ENCODE measurements at places on chromosomes 6 and 20.

GRCh38 chr20:47029845-47030244, 135.2 kb downstream of the EYA2 start:
- no peak for DNase-seq

- no peak for DNase-seq
These were observed 50.6 kb downstream of the CCDC170 start for GRCh38 chr6:151544453-151544852.

GRCh38 chr20:12775041-12775440, 233.7 kb upstream of the SPTLC3 start:
- no peak for DNase-seq

- DNase-seq, result no peak
These were observed 40.6 kb upstream of the NHSL1 start for GRCh38 chr6:138539876-138540275.

- DNase-seq, result no peak
These were observed 4.9 kb downstream of the FUCA2 start for GRCh38 chr6:143506620-143507019.

DNA sequence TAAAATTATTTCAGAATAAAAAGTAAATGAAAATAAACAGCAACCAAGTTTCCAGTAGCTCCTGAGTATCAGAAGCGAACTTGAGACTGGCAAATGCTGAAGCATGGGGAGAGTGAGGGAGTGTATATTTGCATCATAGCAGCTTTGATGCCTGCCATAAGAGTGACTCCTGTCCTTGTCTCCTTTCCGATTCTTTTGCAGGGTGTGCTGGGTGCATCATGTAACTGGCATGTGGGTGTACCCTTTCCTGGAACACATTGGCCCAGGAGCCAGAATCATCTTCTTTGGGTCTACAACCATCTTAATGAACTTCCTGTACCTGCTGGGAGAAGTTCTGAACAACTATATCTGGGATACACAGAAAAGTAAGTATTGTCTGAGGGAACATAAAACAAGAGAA, 117.4 kb downstream of the ADAT2 start:
- DNase-seq, result no peak

DNA sequence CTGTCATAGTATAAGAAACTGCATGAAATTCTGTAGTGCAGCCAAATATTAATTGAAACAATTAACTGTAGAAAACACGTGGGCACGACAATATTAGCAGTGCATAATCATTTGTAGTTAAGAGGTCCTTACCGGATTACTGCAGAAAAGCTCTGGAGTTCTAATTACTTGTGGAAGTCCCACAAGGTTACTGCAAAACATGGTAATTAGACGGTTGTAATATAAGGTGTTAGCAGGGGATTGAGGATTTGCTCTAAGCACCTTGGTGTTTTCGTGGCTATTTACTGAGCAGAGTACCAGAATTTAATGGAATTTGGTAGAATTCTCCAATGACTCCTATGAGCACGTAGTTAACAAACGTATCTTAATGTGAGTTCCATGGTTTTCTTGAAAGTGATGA, 473.6 kb upstream of the AGPAT4 start:
- no peak for DNase-seq

DNA sequence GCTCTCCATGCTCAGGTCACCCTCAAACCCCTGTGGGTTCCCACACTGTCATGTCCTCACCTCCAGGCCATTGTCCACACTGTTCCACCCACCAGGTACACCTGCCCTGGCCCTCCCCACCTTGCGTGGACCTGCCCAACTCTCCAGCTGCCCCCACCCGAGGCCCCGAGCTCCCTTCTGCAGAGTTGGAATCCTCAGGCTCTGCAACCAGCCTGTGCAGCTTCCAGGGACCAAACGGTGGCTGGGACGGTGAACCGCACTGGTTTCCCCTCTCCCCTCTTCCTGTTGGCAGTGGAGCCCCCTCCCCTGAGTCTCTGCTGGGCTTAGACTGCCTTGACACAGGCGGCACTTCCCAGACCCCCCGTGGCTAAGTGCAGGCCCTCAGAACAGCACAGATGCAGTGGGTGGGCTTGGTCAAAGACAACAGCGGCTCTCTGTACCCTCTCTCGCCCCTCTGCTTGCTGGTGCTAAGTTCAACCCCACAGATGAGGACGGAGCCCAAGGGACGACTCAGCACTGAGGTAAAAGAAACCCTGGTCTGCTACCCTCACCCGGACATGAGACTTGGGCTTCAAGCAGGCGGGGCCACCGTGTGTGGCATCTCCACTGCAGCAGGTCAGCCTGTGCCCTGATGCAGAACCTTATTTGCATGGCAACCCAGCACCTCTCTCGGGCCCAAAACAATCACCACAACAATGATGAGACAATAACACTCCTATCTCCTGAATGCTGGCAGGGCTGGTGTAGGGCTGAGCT, 11.0 kb downstream of the ZBP1 start:
- DNase-seq, result no peak

GRCh38 chr6:109496036-109496772, 13.2 kb upstream of the ZBTB24 start:
- DNase-seq, result no peak

GRCh38 chr20:19973961-19974629, 43.1 kb upstream of the NAA20 start:
- no peak for DNase-seq

DNA sequence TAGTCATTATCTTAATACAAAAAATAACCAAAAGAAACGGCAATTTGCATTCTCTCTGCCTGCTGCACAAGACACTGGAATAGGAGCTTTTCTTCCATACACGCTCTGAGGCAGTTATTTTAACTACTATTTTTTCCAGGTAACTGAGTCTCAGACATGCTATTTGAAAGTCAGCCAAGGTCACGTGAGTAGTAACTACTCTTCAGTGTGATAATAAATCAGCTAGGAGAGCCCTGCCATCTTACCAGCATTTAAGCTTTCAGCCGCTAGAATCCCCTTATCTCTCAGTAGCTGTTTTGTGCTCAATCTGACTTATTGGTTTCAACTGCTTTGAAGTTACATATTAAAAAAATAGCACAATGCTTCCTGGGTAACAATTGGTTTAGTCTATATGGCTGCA, 84.5 kb downstream of the NRN1 start:
- no peak for DNase-seq

DNA sequence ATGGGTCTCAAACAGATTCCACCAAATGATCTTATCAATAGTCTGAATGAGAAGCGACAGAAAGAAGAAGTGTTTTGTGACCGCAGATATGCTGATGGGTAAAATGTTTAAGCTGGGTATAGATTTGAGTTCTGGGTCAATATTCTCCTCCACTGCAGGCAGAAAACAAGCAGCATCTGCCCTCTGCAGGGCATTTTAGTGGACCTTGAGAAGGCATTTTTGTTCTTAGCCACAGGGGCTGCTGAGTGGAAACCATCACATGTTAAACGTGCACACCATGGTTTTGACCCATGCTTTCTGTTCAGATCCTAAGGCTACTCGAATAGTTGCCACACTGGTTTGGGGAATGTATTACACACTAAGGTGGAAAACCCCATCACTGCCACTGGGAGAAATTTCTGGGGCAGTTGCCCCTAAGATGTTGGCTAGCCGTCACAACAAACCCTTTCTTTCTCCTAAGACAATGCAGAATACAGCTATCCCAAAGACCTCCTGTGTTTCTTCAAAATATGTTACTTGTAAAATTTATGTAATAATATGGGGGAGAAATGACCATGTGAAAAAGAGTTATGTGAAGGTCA, 5.5 kb downstream of the POU3F2 start:
- peak; percentile 55 for DNase-seq

- DNase-seq, result no peak
These were observed 164.0 kb downstream of the GMDS start for GRCh38 chr6:2081155-2082138.

DNA sequence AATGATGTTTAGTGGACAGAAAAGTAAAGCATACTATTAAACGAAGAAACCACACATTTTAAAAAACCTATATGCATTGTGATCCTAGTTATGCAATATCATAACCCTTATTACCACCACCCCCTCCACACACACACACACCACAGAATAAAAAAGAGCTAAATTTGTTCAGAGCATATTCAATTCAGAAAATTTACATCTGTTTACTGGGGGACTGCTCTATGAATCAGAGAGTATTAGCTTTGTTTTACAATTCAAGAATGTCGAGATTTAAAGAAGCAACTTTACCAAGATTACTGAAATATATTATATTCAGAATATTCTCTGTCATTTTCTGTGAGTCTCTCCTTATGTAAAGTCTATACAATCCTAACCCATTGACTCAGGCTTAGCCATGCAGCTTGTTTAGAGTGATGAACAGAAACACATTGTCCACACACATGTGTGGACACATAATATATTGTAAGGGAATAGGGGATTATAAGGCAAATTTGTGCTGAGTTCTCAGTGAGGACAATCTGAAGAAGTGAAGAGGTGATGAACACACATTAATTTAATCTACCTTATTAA, 369.6 kb upstream of the MARCKS start:
- DNase-seq, result no peak

DNA sequence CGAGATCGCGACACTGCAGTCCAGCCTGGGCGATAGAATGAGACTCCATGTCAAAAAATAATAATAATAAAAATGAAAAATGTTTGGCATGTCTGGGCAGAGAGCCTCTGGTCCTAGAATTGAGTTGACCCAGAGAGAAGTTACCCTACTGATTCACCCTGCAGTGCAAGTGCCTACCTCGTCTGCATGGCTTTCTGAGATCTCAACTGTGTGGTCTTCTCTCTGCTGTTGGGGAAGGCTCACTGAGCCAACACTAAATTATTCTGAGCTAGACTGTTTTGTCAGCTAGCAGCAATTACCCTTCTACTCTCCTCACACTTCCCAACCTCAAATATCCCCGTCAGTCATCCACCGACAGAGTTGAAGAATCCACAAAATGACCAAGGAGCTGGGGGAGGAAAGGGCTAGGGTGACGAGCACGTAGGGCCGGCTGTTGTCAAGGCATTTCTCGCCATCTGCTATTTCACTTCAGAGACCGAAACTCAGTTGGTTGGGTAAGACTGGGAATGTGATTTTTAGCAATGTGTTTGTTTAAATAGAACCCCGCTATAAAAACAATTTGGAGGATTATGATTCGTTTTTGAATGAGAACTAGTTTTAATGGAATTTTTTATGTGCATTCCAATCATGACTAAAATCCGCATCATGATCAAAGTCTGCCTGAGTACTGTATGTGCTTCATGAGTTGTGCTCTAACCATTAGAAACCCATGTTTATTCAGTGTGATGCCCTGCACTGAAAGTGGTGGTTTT, 9.4 kb downstream of the MAS1 start:
- no peak for DNase-seq

DNA sequence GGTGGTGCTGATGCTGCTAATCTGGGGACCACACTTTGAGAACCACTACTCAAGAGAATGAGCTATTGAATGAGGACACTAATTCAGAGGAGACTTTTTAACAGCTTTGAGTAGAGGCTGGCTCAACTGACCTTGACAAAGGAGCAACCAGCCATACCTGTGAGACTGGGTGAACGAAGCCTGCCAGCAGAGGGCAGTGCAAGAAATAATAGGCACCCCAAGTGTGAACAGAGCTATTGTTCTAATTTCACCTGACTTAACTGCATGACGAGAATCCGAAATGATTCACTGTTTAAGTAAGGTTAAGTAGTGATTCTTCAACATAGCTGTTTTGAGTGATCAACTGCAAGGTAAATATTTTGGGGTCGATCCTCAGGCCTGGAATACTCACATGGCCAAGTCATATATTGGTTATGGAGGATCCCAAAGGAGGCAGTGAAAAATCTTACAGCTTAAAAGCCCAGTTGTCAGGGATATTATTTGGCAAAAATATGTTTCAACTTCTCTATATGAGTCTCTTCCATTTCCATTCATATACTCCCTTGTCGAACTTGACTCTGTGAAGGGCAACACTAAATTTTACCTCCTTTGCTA, 550.5 kb upstream of the MARCKS start:
- peak; percentile 39 for DNase-seq

DNA sequence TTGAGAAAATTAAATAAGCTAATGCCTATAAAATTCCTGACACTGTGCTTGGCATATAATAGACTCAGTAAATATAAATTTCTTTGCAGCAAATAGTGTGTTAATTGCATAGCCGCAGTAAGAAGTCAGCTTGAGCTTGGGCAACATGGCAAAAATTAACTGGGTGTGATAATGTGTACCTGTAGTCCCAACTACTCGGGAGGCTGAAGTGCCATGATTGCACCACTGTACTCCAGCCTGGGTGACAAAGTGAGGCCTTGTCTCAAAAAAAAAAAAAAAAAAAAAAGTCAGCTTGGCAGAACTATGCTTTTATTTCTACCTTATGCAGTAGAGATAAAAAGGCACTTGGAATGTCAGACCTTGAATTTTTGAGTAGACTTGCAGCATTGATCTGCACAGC, 121.8 kb downstream of the AKAP7 start:
- DNase-seq, result no peak

DNA sequence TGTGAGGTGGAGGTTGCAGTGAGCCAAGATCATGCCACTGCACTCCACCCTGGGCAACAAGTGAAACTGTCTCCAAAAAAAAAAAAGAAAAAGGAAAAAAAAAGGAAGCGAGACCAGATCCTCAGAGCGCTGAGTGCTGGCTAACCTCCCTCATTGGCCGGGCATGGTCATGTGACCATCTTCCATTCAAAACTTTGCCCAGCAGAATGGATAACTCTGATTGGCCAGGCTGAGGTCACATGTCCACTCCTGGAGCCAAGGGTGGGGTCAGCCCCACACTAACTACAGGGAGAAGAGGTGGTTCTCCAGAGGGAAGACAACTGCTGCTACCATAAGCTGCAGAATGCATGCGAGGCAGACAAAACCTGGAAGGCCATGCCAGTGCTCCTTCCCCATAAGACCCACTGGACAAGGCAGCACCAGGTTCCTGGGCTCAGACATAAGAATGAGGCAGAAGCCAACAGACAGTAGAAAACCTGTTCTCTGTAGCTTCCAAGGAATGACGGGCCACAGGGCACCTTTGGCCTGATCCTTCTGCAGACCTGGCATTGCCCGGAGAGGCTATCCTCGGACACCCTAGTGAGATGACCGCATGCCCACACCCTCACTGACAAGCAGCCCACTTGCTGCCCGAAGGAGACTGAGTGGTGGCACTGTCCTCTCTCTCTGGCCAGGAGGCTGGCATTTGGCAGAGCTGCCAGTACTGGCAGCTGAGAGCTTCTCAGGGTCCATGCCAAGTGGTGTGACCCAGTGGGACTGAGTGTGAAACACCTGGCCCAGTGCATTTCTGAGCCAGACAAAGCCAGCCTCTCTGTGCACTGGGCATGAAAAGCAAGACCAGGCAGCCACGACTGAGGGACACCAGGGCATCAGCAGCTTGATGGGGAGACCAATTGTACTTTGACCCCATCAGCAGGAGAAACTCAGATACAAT, 311.9 kb upstream of the SULF2 start:
- DNase-seq, result no peak

DNA sequence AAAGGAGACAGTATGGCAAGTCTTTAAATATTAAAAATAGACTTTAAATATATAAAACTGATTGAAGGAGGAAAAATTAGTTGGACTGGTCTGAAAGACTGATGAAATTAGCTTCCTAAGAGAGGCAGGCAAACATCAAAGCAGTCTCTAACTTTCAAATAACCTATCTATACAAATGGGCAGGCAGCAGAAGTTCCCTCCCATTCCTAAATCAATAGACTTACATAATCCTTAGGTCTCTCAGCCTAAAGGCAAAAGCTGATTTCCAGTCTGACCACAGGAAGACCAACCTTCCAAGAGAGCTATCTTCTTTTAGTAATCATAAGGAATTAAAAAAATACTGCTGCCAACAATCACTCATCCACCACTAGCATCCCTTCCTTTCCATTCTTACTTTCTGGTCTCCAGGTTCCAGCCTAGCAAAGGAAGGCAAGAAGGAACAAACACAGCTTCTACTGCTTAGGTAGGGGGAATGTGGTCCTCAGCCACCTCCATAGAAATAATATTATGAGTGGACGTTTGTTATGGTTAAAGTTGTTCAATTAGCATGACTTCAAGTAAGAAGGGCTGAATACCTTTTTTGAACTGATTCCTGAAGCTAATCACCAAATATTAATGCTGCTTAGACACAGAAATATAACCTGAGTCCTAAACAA, 44.1 kb downstream of the SESN1 start:
- peak; percentile 76 for DNase-seq

All from NCI-H69 (cell line).